ENCODE measurements at places on chromosomes 7 and 10.

DNA sequence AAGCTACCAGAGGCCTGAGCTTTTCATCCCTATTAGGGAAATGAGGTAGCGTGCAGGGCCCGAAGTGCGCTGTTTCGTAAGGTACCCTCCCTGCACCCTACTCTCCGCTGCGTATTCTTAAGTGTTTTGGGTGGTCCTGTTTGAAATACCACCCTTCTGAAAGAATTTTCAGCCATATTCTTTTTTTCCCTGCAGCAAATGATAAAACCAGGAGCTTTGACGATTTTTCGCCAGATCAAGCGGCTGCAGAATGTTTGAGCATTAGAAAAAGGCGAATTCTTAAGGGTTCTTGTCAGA, 1.2 kb downstream of the RSBN1L start:
- DNase-seq = no peak

GRCh38 chr7:44162179-44162578, 21.0 kb upstream of the MYL7 start:
- DNase-seq = no peak

GRCh38 chr7:94178230-94178629, 174.1 kb upstream of the BET1 start:
- no peak for DNase-seq

DNA sequence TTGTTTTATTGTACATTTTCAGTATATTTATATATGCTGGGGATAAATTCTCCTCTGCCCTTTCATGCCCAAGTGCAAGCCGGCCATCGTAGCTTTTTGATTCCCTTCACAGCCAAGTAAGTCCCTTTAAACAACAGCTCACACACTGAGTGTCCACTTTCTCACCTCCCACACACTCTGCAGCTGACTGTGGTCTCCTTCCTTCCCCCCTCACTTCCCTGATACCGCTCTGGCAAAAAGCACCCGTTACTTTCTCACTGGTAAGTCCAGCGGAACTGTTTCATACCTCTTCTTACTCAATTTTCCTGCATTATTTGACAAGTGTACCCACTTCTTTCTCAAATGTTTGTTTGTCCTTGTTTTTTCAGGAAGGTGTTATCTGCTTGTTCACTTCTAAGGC, 35.2 kb downstream of the MGAM start:
- no peak for DNase-seq

DNA sequence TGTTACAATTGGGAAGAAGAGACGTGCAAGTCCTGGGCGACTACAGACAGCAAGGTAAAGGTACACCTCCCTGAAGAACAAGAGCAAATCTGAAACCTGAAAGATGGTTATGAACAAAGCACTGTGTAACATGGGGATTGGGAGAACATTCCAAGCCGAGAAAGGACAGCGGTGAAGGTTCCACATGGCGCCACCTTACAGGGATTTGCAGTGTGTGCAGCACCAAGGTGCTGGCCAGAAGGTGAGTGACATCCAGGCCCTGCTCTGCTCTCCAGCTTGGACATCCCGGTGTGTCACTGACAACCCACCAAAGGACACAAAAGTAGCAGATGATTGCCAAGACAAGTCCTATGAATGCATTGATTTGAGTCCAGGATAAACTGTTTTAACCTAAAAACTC, 88.2 kb upstream of the MKX start:
- no peak for DNase-seq

DNA sequence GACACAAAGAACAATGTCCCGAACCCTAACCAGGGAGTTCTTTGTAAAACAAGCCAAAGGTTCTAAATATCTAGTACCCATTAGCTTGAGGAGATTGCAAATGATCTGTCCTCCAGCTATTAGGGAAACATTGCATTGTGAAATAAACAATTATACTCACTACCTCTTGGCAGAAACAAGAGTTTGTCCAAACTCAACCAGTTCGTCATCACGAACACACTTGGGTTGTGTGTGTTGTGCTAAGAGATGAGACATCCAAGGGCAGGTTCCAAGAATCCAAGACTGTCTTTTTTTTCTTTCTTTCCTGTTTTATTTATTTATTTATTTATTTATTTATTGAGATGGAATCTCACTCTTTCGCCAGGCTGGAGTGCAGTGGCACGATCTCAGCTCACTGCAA, 793.1 kb upstream of the AUTS2 start:
- DNase-seq = no peak

DNA sequence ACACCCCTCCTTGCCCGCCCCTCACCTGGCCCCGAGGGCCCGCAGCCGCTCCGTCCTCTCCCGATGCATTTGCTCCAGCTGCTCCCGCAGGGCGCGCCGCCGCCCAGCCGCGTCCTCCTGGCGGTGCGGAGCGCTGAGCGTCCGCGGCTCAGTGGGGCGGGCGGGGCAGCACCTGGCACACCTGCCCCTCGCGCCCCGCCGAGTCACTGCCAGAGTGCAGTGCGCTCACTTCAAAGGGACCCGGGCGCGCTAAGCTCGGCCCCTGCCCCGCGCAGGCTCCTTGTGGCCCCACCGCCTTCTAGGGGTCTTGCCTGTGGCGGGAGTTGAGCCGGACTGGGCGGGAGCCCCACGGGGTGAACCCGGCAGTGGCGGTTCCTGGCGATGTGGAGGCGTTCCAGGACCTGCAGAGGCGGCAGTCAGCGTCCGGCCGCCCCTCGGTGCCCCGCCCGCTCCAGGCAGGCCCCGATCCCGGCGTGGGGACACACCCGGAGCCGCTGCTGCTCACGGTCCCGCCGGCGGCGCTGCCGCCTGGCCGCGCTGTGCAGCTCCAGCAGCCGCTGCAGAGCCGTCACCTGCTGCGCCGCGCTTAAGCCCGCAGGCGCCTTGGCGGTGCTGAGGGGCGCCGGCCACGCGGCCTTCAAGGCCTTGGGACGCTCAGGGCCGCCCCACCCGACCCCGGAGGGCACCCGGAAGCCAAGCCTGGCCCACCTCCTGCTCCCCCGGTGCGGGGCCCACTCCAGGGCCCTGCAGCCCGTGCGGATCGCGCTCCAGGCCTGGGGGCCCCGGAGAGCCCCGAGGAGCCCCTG, 6.7 kb downstream of the ATP6V1F start:
- DNase-seq = peak; percentile 79

DNA sequence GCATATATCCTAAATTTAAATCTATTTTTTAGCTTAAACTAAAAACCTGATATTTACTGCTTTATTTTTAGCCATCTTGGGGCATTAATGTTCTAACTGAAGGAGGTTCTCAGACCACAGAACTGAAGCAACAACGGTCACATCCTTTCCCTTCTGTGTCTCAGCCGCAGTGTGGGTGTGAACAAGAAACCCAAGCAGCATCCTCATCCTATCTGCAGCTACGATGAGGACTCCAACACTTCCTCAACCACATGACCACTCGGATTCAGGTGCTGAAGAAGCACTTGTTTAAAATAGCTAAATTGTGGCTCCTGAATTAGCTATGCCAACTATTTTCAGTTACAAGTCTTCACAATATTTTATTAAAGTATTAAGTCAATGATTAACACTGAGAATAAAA, 5.3 kb downstream of the ESYT2 start:
- no peak for DNase-seq

- DNase-seq = peak; percentile 39
These were observed 55.3 kb downstream of the CPVL start for GRCh38 chr7:29090836-29091601.

DNA sequence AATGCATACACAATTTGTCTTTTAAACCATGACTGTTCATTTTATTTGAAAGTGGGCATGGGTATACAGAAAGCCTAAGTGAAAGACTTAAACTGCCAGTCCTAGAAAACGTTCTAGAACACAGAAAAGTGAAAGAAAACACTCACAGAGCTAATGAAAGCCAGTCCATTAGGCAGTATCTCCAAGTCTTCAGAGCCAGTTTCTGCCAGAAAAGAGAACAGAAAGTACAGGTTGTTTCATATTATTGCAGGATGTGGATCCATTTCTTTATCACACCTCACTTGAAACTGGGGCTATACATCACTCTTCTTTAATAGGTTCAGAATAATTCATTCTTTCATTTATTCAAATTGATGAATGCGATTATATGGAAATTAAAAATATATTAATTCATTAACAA, 7.7 kb downstream of the PON1 start:
- no peak for DNase-seq
